ENCODE measurements at places on chromosomes 3 and 15.
A peak's percentile ranks its signal among the peaks of the same experiment; 100 is the strongest.

- no peak for DNase-seq
These were observed 590 bp downstream of the POLG start for GRCh38 chr15:89333959-89334509.

DNA sequence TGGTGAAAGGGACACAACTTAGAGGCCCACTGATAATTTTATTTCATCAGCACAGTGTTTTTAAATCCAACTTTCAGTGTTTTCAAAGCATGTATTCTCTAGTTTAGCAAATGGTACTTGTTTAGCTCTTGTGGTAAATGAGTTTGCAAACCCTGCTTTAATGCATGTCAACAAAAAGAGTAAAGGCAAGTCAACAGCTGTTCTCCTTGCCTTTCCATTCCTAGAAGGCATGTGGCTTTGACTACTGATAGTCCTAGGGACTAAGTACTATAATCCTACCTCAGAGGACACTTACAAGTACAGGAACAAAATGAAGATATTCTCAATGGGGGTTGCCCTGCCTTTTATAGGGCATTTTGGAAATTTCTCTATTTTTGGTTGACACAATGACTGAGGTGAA, 13.1 kb downstream of the NPTN start:
- DNase-seq, result no peak

- DNase-seq, result peak; percentile 25
These were observed 37.6 kb downstream of the VIPR1 start for GRCh38 chr3:42539871-42540714.

DNA sequence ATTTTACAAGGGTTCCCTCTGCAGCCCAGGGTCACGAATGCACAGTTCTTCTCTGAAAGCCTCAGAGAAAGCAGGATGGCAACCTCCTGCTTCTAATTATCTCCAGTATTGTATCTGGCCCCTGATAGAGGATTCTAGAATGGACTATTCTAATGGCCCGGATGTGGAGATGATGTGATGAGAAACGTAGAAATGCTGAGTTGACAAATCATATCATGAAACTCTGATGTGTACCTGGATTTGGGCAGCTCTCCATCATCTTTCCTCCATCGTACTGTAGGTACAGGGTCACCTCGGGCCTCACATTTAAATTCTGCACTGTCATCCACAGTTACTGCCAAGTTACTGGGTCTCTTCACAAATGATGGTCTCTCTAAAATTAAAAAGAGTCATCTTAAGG, 1050.8 kb downstream of the ROBO1 start:
- DNase-seq, result no peak

DNA sequence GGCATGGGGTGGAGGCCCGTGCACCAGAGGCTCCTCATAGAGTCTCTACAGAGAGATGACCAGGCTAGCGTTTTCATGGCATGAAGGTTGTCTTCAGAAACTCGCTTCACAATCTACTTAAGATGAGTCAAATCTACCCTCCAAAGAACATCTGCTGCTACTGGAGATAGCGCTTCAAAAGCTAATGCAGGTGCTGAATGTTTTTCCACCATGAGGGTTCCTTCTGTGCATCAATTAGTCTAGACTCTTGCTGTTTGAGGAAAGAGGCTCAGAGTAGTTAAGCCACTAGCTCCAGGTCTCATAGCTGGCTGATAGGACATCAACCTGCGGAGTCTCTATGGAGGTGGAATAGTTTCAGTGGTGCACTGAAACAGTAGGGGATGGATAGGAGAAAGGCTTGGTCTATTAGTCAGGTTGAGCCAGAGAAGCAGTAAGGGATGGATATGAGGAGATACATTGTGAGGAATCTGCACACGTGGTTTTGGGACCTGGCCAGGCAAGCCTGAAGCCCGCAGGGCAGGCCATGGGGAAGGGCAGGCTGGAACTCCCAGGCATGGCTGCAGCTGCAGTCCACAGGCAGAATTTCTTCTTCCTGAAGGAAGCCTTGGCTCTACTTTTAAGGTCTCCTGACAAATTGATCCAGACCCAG, 117.5 kb downstream of the APBA2 start:
- peak; percentile 49 for DNase-seq

DNA sequence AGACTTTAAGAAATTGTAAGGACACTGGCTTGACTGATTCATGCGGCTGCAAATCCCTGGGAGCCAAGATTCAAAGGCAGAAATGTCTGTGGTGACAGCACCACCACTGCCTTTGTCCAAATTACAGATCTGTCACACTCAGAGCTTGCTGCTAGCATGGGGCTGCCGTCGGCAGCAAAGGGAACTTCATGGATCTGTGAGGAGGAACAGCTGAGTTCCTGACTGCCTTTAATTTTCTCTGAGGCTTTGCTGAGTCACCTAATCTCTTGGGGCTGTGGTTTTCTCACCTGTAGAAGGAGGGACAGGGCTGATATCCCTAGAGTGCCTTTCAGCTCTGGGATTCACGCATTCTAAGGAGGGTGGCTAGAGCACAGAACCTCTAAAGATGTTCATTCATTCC, 4.1 kb upstream of the PAK6 start:
- DNase-seq, result no peak

DNA sequence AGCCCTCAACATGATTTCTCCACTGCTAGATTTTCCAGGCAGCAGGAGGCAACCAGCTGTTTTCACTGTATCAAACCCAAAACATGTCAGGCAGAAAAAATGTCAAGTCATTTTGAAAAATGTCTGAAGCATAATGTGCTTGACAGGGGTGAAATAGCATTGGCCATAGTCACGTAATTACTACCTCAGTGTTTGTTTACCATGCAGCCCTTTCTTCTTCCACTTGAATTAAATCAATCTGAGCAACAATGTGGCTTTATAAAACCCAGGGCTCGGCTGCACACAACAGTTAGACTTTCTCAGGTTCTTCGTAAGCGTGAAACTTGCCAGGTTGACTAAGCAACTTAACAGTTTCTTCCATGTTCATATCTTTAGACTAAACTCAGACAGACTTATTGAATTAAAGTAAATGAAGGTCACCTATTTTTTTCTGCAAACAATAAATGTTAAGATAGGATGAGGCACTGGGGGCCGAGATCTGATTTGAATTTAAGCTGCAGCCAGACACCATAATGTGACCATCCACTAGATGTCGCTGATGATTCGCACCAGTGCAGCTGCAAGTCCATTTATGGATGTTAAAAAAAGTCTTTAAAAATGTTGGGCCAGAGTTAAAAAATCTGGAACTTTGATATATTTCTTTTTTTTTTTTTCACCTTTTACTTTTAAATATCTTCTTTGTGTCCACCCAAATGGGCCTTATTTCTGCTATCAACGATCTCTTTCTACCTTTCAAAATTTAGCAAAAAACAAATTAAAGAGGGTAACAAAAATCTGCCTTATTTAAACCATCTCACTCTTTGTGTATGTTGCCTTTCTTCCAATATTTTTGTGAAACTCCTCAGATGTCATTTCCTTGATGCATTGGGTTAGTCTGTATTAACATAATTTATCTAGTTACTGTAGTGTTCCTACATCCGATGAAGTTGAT, 305.9 kb downstream of the CACNA2D3 start:
- DNase-seq, result peak; percentile 78

DNA sequence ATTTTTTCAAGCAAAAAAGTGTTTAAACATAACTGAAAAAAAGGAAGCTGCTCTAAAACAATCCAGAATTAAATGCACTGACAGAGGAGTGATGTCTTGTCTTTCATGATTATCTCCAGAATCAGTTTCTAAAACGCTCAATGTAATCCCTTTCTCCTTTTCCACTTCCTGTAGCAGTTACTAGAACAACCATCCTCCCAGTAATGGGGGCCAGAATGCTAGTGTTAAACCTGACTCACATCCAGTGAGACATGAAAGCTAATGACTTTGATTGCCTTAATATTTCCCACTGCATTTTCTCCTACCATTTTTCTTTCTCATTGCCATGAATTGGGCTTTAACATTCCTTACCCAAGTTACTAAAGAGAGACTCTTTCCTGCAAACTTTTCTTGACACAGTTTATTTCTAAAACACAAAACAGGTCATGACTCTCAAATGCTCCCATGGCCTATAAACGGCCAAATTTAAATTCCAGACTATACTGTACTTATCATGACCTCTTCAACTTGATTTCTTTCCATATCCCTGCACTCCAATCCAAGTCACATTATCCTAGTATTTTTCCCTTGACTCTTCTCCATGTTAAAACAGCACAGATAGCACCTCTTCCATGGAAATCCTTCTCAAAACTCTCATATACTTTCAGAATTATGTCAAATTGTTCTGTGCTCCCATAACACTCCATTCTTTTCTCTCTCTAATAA, 341.4 kb downstream of the NAALADL2 start:
- peak; percentile 58 for DNase-seq

GRCh38 chr15:77479015-77479414, 58.3 kb downstream of the HMG20A start:
- DNase-seq, result no peak

GRCh38 chr3:182936918-182937285, 43.4 kb downstream of the DCUN1D1 start:
- no peak for DNase-seq

- no peak for DNase-seq
These were observed 388.0 kb upstream of the WNT5A start for GRCh38 chr3:55875113-55875512.

DNA sequence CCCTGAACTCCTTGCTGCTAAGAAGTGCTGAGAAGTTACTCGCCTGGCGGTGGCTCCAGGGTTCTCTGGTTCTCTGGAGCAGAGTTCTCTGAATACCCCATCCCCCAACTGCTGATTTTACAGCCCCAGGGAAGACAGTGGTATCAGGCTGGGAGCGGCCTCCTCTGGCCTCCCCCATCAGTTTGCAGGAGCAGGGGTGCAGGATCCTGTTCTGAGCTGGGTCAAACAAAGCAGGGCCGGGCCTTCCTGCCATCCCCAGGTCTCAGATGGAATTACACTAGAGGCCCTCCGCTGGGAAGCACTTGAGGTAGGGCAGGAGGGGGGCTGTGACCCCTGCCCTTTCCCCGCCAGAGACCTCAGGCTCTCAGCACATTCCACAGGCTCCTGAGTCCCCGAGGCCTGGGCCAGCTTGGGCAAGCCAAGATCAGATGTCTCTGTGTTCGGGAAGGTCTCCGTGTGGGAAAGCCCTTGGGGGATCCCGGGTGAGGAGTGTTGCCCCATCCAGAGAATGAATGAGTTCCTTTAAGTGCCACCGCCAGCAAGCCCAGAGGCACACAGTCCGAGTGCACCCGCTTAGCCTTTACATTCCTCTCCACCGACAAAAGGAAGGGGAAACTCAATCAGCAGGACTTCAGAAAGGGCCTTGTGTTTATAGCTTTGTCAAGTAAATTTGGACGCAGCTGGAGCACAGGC, 149.9 kb downstream of the LRRK1 start:
- peak; percentile 74 for DNase-seq

GRCh38 chr15:92102395-92102755, 248.9 kb downstream of the SLCO3A1 start:
- no peak for DNase-seq

GRCh38 chr3:150005243-150006112, 34.8 kb upstream of the PFN2 start:
- DNase-seq, result peak; percentile 69

DNA sequence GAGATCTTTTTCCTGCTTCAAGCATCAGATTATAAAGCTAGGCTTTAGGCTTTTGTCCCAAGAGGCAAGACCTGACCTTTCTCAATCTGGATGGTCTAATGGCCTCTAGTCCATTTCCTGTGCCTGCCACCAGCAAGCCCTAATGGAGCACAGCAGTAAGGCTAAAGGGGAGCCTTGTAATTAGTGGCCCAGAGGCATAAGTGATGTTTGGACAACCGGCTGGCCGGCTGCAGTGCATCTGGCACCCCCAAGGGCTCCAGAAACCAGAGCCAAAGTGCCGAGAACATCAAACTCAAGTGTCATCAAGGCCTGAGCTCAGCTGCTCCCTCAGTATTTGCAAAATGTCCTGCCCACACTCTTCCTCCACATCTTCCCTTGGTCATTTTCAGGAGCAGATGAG, 31.9 kb upstream of the RTP4 start:
- no peak for DNase-seq

GRCh38 chr3:68447885-68448284, 484.5 kb downstream of the TAFA4 start:
- no peak for DNase-seq

GRCh38 chr3:139107424-139108252, 62.9 kb upstream of the PRR23C start:
- no peak for DNase-seq

GRCh38 chr15:78457101-78457500, 19.1 kb downstream of the IREB2 start:
- peak; percentile 87 for DNase-seq

- DNase-seq, result no peak
These were observed 770.0 kb downstream of the GRM7 start for GRCh38 chr3:7630925-7631324.

DNA sequence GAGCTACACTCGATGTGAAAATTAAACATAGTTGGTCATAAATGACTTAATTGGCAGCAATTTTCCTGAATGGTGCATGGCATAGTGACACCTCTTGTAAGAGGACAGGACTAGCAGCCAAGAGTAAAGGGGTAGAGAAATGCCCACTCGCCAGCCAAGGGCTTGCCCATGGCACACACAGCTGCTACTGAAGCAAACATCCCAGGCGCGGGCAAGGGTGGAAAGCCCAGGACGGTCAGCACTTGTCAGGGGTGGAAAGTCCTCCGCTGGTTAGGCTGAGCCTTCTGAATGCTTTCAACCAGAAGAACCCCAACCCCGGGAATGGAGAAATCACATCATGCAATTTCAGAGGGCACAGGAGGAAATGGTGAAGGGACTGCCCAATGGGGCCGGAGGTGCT, 31.6 kb downstream of the BDH1 start:
- no peak for DNase-seq

DNA sequence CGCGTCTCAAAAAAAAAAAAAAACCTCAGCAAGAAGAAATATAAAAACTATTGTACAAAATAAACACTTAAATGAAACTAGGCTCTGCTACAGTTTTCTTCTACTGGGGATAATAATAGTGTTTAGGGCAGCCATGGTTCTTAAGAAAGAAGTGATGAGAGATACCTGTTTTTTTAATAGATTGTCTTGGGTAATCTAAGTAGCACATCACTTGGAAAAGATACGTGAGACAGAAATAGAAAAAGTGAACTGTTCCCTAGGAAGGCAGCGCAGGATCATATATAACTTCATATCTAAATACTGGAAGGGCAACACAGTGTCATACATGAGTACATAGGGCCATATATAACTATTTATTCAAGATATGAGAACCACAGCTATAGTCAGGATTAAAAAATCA, 11.9 kb downstream of the GOLGB1 start:
- DNase-seq, result no peak

GRCh38 chr3:193248848-193249468, 7.9 kb downstream of the PLAAT1 start:
- no peak for DNase-seq
